ENCODE measurements at places on chromosomes 11 and 22. TPM values are rescaled to one million over a fixed set of nuclear protein-coding genes. Genes with fewer than 3 reads are reported as not detected.
A peak's percentile ranks its signal among the peaks of the same experiment; 100 is the strongest.

DNA sequence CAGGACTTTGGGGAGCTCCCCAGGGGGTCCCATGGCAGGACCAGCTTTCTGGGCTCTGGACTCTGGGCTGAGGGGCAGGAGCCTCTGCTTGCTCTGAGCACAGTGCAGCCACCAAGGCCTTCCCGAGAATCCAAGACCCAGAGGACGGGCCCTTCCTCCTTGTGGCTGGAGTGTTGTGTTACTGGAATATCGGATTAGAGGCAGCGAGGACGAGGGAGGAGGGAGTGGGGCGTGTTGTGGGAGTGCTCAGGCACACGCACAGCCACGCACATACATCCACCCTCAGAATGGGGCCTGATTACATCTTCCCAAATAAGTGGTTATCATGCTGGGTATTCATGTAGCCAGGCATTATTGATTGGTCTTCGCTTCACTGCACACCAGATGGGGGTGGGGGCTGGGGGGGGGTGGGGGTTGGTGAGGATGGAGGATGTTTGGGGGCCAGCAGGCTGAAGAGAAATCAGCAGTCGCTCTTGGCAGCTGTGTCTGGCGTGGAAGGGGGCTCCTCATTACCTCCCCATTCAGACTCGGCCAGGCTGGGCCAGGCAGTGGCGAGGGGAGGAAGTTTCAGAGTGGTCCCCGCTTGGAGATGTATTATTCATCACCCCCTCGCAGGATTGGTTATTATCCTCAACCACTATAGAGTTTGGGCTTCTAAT, 120.9 kb downstream of the ST3GAL4 start:
- H3K27me3 ChIP-seq, result no peaks in the 10 kb centered on the region
- H3K36me3 ChIP-seq, result no peaks in the 10 kb centered on the region
- DNase-seq, result no peak
- H3K27ac ChIP-seq, result no peak overlapping the region
- peaks cover 12% of the 10 kb centered on the region for H3K4me1 ChIP-seq

- no peaks in the 10 kb centered on the region for H3K4me1 ChIP-seq
- no peak overlapping the region for H3K4me3 ChIP-seq
- peaks cover 6% of the 10 kb centered on the region for H3K27me3 ChIP-seq
- H3K27ac ChIP-seq, result no peak overlapping the region
These were observed 216.5 kb downstream of the NAV2 start for GRCh38 chr11:19929147-19929546.

DNA sequence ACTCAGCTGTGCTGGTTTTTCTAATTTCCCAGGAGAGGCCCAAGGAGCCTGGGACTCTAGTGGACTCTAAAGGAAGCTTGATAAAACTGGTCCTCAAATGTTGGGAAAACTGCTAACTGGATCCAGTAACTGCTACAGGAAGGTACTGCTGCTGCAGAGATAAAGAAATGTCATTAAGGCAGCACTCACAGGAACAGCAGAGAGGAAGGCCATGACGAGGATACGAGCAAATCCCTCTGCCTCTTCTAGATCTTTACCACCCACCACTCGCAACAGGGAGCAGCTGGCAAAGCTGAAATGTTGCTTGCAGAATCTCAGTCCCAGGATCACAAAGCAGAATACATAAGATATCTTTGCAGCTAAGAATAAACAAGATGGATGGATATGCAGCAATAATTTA, 23.5 kb downstream of the TTC28 start:
- peaks cover 32% of the 10 kb centered on the region for H3K27me3 ChIP-seq
- H3K4me1 ChIP-seq, result no peaks in the 10 kb centered on the region
- H3K4me3 ChIP-seq, result no peak overlapping the region
- DNase-seq, result no peak

GRCh38 chr11:8810540-8811301, 100.3 kb upstream of the AKIP1 start:
- H3K27ac ChIP-seq, result no peak overlapping the region
- H3K4me1 ChIP-seq, result peaks cover 4% of the 10 kb centered on the region
- H3K4me3 ChIP-seq, result no peak overlapping the region
- no peaks in the 10 kb centered on the region for H3K36me3 ChIP-seq
- H3K27me3 ChIP-seq, result peaks cover 9% of the 10 kb centered on the region
- DNase-seq, result peak; percentile 18

GRCh38 chr11:44608991-44609782, 43.7 kb downstream of the CD82 start:
- H3K4me1 ChIP-seq, result peaks cover 88% of the 10 kb centered on the region
- peaks cover 62% of the 10 kb centered on the region for H3K36me3 ChIP-seq
- no peak overlapping the region for H3K4me3 ChIP-seq
- no peaks in the 10 kb centered on the region for H3K27me3 ChIP-seq
- peak overlapping the region; percentile 84 for H3K27ac ChIP-seq
- DNase-seq, result peak; percentile 61

DNA sequence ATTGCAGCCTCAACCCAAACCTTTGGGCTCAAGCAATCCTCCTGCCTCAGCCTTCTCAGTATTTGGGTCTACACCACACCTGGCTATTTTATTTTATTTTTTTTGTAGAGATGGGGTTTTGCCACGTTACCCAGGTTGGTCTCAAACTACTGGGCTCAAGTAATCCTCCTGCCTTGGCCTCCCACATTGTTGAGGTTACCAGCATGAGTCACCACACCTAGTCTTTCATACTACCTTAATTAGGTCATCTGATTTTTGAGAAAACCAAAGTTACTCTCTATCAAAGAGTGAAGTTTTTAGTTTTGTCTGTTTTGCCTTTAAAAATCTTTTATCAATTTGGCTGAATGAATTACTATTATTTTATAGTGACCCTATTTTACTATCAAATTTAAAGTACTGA, 335.6 kb upstream of the LRRC4C start:
- no peak overlapping the region for H3K27ac ChIP-seq
- no peak for DNase-seq
- no peaks in the 10 kb centered on the region for H3K36me3 ChIP-seq
- no peaks in the 10 kb centered on the region for H3K27me3 ChIP-seq

GRCh38 chr11:1932681-1933080, 13.2 kb downstream of the TNNT3 start:
- H3K27ac ChIP-seq, result no peak overlapping the region
- H3K4me3 ChIP-seq, result no peak overlapping the region
- DNase-seq, result peak; percentile 1
- H3K4me1 ChIP-seq, result peaks cover 2% of the 10 kb centered on the region
- peaks cover 9% of the 10 kb centered on the region for H3K27me3 ChIP-seq
- H3K36me3 ChIP-seq, result no peaks in the 10 kb centered on the region

The MOGAT2 gene
- not detected for total RNA-seq

The ART1 gene
- not detected for total RNA-seq

The SCGB1D2 gene
- total RNA-seq, result not detected

Measured in activated CD4-positive, alpha-beta T cell treated with anti-CD3 and anti-CD28 coated beads for 36 hours (primary cell).